ENCODE measurements at places on chromosomes 16 and 17.

- peak; percentile 30 for DNase-seq
Measured at GRCh38 chr16:83926726-83927397, 26.2 kb upstream of the OSGIN1 start.

DNA sequence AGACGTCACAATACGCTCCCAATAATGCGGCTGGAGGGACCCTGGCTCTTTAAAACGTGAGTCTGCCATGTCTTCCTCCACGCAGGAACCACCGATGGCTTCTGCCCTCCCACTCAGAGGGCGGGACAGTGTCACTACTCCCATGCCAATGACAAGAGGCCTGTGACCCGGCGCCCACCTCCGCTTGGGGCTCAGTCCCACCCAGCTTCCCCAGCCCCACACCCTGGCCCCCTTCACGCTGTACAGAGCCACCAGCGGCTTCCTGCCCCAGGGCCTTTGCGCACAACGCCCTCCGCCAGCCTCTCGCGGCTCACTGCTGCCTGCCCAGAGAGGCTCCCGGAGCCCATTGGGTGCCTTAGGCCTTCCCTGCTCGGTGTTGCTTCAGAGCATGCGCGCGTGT is 29.5 kb upstream of the ZNF469 start:
- no peak for DNase-seq

GRCh38 chr17:77432742-77433141 is 292.0 kb downstream of the SEC14L1 start:
- no peak for DNase-seq

DNA sequence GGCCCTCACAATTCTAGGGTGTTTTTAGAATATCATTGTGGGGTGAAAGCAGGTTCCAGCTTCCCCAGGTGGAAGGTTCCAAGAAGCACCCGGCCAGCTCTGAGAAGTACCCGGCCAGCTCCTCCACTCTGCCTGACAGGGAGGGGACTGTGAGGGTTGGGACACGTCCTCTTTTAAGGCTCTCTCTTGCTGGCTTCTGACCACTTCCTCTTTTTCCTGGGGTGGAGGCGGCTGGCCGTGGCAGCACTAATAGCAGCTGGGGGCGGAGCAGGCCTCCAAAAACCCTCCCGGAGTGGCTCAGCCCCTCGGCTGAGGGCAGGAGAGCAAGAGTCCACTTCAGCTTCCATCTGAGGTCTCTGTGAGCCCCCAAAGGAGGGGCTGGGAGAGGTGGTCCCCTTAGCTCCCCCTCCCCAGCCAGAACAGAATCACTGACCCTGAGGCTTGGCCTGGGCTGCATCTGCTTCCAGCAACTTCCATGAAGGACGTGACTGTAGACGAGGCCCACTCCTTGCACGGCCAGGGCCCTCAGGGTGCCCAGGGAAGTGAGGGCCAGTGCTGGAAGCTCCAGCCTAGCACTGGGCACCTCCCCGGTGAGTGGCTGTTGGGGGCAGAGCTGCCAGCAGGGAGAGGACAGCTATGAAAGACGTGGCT is 26.7 kb upstream of the PLCG2 start:
- peak; percentile 30 for DNase-seq

- DNase-seq, result no peak
Measured at GRCh38 chr17:34447406-34447805, 84.4 kb upstream of the CCL1 start.

GRCh38 chr17:65799869-65800268 is 238.4 kb upstream of the AXIN2 start:
- no peak for DNase-seq

DNA sequence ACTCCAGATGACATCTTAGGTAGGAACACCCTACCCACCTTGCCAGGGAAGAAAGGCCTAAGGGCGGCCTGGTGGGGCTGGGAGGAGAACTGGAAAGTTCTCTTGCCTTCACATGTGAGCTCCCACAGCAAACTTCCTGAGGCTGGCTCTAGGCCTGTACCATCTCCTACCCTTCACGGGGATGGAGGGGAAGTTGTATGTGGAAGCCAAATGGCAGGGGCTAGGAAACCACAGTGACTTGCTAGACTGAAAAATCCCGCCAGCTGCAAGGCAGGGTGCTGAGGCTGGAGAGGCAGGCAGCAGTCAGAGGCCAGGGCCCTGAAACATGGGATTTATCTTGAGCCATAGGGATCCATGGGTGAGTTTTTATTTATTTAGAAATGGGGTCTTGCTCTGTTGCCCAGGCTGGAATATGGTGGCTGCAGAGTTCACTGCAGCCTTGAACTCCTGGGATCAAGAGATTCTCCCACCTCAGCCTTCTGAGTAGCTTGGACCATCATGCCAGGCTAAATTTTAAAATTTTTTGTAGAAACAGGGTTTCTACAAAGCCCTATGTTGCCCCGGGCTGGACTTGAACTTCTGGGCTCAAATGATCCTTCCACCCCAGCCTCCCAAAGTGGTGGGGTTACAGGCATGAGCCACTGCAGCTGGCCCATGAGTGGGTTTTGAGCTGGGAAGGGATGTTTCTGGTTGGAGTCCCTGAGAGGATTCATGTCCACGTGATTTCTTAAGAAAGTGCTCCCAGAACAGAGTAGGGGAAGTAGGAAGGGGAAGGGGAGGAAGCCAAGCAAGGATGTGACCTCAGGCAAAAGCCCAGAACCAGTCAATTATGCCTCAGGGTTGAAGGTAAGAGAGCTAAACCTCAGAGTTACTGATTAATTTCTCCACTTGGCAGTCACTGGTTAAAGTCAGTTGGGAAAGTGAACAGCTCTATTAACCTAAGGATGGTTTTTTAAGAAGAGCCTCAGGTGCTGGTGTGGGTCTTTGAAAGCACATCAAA is 4.0 kb upstream of the KAT8 start:
- DNase-seq, result no peak

- DNase-seq, result no peak
Measured at GRCh38 chr17:71724339-71724738, 396.5 kb upstream of the SOX9 start.

- no peak for DNase-seq
Measured at GRCh38 chr17:75619506-75620431, 13.5 kb upstream of the SMIM5 start.

DNA sequence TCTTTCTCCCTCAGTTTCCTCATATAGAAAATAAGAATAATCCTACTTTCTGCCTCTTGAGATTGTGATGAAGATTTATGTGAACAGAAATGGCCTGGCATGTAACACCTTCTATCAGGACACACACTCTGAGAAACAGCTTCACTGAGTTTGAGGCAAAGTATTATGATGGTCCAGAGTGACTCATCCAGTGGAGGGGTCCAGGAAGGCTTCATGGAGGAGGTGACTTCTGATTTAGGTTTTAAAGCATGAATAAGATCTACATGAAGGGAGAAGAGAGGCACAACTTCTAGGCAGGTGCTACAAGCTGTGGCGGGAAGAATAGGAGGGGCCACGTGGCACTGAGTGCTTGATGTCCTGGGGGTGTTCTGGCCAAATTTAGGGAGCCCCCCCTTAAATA is 124.4 kb upstream of the SDK2 start:
- no peak for DNase-seq

- DNase-seq, result no peak
Measured at GRCh38 chr17:29167393-29168078, 12.7 kb downstream of the MYO18A start.

DNA sequence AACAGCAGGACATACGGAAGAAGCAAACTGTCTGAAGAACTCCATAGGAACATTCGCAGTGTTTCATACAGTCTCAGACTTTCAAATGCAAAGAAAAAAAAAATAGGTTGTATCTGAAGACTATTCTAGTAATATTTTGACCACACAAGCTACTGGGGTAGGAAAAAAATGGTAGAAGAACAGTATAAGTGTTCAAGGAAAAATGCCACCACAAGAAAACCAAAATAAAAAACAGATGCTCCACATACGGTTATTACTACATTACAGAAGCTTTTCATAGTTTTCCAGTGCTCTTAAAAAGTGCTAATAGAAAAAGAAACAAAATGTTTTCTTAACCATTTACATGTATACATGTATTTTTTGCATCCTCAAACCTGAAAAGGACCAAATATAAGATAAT is 3.7 kb downstream of the NCOR1 start:
- no peak for DNase-seq

- DNase-seq, result peak; percentile 77
Measured at GRCh38 chr17:78645421-78646295, 68.5 kb upstream of the DNAH17 start.

DNA sequence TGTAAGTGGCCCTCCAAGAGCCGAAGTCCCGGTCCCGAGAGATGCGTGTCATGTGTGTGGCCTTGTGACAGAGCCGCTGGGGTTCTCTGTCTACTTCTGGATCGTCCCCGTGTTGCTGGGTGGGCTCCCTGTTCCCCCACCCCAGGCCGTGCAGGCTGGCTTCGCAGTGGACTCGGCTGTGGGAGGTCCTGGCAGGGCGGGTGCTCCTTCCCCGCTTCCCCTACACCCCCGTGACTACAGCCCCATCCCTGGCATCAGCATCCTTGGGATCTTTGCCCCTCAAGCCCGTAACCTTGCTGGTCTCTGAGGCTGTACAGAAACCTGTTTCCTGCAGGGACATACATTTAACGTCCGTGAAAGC is 136.3 kb downstream of the BANP start:
- no peak for DNase-seq

GRCh38 chr17:1124896-1125787 is 54.6 kb downstream of the ABR start:
- DNase-seq, result no peak

DNA sequence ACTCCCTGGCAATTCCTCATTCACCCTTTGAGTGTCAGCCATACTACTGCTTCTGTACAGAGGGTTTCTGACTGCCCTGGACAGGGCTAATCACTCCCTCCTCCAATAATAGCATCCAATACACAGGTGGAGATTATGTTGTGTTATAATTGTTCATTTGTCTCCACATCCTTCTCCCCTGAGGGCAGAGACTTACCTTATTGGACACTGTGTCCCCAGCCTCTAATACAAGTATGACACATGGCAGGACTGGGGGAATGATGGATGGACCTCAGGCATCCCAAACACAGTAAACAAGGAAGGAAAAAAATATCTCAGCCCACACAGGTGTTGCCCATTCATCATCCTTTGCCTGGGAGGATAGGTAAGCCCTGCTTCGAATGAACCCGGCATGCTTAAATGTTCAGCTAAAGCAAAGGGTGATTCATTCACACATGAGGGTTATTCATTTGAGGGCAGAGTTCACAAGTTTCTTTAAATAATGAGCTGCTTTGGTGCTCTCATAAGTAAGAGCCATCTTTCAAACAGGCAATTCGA is 34.8 kb downstream of the MMD start:
- no peak for DNase-seq

DNA sequence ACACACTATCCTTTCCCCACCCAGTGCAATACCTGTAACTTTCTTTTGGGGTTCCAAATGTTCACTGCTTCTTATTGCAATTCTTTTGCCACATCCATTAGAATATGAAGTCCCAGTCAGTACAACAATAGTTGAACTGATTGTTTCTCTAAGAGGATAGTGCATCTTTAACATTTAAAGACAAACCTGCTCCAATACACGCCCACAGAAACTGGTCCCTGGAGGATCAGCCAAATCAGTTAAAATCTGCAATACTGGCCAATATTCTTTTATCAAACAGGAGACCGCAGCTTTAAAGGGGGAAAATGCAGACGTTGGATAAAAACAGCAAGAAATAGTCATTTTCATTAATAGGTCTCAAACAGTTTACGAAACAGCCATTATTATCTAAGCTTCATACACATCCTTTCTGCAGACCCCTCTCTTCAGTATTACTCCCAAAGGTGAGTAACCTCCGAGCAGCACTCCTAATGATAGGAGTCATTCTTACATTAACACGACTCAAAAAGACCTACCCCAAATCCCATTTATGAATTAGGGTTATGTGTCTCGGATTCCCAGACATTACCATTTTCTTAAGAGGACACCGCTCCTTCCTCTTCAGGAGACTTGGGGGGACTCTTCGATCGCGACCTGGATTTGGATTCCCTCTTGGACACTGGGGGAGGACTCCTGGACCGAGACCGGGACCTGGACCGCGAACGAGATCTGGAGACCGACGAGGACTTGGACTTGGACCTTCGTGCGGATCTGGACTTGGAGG is 1.4 kb downstream of the SRSF2 start:
- DNase-seq, result peak; percentile 26

GRCh38 chr17:7707446-7707845 is 2.4 kb downstream of the EFNB3 start:
- DNase-seq, result no peak

DNA sequence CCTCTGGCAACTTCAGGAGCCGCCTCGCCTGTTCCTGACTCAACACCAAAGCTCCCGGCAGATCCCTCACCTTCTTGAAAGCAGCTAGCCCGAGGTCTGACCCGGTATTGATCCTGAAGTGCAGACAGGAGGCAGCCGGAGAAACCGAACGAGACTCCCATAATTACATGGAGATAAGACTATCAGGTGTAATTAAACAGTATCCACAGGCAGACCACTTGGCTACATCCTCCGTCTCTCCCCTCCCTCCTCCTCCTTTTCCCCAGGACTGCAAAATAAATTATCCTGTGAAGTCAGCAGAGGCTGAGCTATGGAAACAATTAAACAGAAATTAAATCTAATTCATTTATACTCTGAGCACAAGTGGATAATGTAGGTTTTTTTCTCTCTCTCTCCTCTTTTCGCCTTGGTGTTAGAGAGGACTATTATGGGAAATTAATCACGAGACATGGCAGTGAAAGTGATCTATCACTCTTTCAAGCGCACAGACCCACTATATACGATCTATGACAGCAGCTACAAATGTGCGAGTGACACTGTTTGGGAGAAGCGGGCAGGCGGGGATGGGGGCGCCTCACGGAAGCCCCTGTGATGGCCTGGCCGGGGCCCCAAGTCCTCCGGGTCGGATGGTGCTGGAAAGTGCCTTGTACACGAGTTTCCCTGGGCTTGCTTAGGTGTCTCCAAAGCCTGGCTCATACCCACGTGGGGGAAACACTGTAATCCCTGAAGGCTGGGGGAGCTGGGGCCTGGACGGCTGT is 92.8 kb downstream of the RBFOX3 start:
- DNase-seq, result no peak

DNA sequence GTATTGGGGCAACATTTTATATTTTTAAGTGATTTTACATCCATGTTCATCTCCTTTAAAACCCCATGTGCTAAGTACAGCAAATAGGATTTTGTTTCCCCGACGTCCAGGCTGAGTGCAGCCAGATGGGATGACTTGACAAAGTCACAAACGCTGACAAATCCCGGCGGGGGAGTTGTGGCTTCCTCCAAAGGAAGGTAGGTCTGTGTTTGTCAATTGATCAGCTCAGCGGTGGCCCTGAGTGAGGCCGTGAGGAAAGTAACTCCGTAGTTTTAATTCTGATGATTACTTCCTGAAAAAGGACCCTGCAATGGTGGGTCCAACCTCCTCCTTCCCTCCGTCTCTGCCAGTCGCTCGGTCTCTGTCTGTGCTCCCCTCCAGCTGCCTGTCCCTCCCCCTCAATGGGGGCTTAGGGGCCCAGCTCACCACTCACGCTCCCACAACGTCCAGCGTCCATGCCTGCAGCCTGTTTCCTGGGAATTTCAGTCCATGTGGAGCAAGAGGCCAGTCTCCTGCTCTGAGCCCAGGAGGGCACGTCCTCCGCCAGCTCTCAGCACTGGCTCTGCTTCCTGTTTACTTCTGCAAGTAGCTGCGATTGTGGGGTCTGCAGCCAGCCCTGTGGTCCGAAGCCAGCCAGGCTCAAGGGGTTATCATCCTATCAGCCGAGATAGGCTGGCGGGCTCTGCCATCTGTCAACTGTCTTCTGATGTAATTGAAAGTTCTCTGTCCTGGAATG is 209.4 kb upstream of the FOXF1 start:
- DNase-seq, result no peak

GRCh38 chr17:29771546-29771945 is 148.8 kb upstream of the CORO6 start:
- no peak for DNase-seq

- peak; percentile 18 for DNase-seq
Measured at GRCh38 chr16:81469183-81469677, 24.6 kb downstream of the CMIP start.

Data from CD4-positive, alpha-beta T cell treated with Interleukin-21 for 1 hour (primary cell).